ENCODE measurements at places on chromosomes 2 and 18.

GRCh38 chr2:4381049-4381448 lies 677.7 kb downstream of the DCDC2C start:
- DNase-seq, result no peak

- no peak for DNase-seq
Measured at GRCh38 chr2:3664925-3665324, 6.9 kb downstream of the ALLC start.

GRCh38 chr18:6553234-6553900 lies 138.7 kb upstream of the L3MBTL4 start:
- no peak for DNase-seq

DNA sequence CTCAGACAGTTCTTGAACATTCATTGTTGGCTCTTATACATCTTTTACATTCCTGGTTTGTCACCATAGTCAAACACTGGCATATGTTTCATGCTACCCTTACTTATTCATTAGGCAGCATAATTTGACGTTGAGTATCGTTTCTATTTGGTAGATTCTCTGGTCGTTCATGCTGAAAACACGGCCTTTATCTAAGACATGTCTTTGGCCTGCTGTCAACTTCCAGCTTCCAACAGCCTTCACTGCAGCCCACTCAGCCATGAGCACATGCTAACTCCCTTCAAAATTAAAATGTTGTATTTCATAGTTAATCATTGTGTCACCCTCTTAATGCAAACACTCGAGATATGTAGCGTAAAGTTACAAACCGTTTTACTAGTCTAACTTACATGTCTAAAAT lies 493.0 kb upstream of the NRP2 start:
- DNase-seq, result no peak

GRCh38 chr2:134011936-134012586 lies 241.8 kb upstream of the MGAT5 start:
- DNase-seq, result no peak

DNA sequence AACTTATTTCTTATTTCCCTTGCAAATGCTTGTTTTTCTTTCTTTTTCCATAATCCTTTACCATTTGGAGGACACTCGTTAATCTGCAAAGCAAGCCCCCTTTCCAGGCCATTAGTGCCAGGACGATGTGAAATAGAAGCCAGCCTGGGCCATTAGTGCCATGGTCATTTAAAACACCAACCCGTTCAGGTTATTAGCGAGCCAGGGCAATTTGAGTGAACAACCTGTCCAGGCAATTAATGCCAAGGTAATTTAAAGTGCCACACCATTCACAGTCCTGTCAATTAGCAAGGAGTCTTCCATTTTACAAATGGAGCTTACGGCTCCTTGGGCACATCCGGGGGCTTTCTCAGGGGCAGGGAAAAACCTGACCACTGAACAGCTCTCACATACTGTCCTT lies 370.6 kb downstream of the HRH4 start:
- no peak for DNase-seq

- DNase-seq, result no peak
Measured at GRCh38 chr2:13818002-13818401, 814.5 kb upstream of the LRATD1 start.

DNA sequence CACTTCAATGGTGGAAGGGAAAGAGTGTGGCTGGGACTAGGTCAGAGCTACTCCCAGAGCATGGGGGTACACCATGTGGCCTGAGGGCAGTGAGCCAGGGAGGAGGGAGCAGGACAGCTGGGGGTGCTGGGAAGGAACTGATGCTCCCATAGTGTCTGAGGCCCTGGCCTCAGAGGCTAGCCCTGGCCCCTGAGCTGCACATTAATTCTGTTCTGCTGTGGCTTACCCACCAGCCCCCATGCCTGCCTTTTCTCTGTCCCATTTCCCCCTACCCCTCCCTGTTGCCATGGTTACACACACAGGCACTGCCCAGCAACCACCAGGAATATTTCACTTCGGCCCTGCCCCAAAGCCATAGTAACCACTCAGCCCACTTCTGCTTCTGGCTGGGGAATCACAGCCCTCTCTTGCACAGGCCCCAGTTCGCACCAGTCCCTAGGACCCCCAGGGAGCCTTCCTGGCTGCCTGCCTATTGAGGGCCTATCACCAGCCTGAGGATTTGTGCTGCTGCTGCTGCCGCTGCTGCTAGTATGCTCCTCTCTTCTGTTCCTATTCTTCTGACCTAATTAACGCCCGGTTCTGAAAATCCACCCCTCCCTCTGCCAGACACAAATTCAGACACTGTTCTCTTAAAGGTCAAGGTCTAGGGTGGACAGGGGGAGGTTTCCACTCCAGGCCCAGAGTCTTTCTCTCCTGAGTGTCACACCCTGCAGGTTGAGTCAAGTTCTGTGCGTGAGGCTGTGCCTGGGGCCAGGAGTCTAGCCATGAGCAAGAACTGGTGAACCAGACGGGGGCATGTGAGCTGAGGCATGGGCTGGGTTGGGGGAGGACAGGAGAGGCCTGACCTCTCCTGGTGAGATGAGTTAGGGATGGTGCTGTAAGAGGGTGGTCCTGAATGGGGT lies 87.1 kb upstream of the MCFD2 start:
- DNase-seq, result peak; percentile 30

- DNase-seq, result no peak
Measured at GRCh38 chr18:22387787-22388186, 29.9 kb downstream of the CTAGE1 start.

GRCh38 chr2:228629251-228629650 lies 447.8 kb upstream of the SPHKAP start:
- no peak for DNase-seq

GRCh38 chr18:23772327-23773024 lies 83.2 kb downstream of the LAMA3 start:
- DNase-seq, result no peak

- no peak for DNase-seq
Measured at GRCh38 chr2:46458763-46459500, 20.4 kb upstream of the TMEM247 start.

DNA sequence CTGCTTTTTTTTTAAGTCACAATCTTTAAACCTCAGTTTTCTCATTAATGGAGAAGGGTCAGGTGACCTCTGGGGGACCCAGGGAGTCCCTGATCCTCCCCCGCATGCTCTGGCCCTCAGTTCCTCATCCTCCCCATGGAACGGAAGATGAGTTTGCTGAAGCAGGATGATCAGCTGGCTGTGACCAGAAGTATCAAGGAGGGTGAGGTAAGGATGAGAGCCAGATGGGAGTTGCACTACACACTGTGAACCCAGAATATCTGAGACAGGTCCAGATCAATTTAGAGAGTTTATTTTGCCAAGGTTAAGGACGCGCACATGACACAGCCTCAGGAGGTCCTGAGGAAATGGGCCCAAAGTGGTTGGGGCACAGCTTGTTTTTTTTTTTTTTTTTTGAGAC lies 3.8 kb downstream of the CATIP start:
- no peak for DNase-seq

DNA sequence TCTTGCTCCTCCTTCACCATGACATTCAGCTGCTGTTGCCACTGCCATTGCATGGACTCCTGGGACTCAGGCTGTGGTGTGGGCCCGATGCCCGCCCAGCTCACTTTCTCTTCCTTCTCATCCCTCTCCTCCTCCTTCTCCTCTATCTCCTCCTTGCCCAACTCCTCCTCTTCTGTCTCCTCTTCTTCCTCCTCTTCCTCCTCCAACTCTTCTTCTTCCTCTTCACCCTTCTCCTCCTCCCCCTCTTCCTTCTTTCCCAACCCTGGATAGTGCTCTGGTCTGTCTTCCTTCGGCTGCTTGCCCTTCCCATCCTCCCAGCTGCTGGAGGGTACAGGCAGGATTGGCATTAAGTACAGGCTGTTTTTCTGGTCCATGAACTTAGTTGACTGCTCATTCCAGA lies 10.8 kb upstream of the CRYBA2 start:
- DNase-seq, result no peak

GRCh38 chr2:100195942-100196341 lies 53.6 kb upstream of the AFF3 start:
- DNase-seq, result no peak

DNA sequence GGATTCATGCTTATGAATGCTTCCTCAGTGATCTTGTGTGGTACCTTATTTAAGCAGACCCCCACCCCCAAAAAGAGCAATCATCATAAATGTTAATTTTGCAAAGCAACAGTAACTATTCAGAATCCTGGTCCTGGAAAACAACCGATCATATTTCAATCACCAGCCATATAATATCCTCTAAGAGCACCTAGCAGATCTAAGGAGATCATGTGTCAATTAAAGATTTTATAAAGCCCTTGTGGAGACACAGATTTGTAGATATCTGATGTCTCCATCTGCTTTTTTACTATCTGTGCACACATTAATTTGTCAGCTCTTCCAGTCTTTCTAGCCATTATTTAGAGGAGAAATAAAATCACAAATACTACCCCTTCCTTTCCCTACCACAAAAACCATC lies 423.7 kb downstream of the TGIF1 start:
- DNase-seq, result no peak

- peak; percentile 36 for DNase-seq
Measured at GRCh38 chr18:12656938-12657683, 796 bp downstream of the SPIRE1 start.

- DNase-seq, result no peak
Measured at GRCh38 chr2:42879121-42879705, 86.8 kb upstream of the HAAO start.

GRCh38 chr2:197088694-197089093 lies 162.2 kb upstream of the PGAP1 start:
- no peak for DNase-seq

DNA sequence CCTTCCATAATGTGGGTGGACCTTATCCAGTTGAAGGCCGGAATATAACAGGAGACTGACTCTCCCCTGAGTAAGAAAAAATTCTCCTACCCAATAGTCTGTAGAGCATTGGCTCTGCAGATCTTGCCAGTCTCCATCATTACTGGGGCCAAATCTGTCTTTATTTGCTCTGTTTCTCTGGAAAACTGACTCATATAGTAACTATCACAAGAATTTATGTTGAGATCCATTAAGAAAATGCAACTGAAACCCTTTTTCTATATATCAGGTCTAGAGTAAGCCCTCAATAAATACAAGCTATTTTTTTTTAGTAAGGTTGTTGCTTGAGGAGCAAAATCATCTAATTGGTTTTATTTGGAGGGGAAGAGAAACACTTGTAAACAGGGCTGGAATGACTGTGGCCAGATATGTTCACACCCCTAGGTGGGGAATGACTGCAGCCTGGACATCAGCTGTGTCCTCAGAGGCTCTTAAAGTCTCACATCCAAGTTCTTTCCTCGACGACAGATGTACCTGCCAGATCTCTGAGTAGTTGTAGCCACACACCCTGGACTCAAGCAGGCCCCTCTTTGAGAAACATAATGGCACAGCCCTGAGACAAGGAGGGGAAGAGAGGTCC lies 339.7 kb downstream of the TNS1 start:
- no peak for DNase-seq

GRCh38 chr2:55419233-55419678 lies 400 bp downstream of the CCDC88A start:
- DNase-seq, result no peak

DNA sequence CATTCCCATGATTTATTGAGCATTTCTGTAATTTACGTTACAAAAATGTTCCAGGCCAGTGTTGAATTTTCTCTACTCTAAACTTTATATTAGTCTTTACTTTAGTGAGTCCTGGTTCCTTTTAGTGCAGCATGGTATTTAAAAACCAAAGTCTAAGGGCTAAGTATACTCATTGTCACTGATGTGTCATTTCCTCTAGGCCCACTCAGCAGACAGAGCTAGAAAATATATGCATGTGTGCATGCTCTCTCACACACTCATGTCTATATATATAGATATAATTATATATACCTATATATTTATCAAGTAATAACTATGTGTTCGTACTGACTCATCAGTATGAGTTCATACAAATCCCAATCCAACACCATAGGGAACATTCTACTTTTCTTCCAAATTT lies 132.5 kb upstream of the SLC8A1 start:
- no peak for DNase-seq

DNA sequence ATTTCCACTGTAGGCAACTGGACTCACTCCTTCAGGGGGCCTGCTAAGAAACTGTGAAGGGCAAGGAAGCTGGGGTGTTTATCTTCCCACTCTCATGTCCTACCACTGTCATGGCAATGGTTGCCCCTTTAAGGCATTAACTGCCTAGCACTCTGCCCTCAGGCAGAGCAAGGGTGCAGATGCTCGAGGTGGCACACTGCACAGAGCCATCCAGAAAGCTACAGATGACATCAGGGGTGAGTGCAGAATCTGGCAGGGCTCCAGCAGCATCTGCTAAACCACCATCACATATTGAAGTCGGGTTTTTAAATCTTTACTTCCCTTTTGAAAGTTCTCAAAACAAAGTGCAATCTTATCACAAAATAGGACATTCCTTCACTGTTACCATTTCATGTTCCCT lies 75.4 kb downstream of the RAPGEF4 start:
- no peak for DNase-seq

DNA sequence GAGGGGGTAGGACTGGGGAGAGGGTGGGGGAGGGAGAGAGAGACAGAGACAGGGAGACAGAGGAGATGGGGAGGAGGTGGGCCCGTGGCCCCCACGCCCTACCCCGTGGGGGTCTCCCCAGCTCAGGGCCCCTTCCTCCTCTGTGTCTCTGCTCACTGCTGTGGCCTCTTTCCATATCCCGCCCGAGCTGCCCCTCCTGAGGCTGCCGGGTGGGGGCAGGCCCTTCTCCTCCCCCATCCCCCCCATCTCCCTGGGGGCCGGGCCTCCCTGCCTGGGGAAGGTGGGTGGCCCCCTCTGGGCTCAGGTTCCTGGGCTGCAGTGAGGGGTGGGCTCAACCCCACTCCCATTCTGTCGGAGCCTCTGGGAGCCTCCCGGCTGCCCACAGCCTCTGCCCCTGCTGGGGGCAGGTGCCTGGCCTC lies 332 bp upstream of the PDCD1 start:
- DNase-seq, result no peak

DNA sequence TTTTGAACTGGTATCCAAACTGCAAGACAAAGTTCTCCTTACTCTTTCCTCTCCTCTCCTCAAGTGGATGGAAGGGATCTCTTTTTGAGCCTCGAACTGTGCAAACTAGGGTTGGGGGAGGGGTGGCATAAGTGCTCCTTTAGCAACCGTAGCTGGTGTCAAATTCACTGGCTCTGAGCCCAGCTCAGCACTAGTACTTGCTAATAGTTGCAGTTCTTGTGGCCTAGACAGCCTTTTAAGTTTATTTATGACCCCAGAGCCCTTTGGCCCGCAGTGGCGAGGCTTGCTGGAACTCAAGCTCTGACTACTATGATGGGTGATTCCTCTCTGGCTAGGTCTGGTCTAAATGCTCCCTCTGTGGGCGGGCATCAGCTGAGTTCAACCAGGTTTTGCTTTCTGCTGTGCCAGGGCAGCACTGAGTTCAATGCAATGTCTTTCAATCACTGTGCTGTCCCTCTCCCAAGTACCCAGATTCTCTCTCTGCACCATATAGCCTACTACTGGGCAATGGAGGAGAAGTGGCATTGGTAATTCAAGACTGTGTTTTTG lies 528.4 kb upstream of the SYT4 start:
- no peak for DNase-seq
